Omental fat pad (tissue), 4 donors: ENCODE measurements at places on chromosomes 12 and 14.
A peak's percentile ranks its signal among the peaks of the same experiment; 100 is the strongest.

DNA sequence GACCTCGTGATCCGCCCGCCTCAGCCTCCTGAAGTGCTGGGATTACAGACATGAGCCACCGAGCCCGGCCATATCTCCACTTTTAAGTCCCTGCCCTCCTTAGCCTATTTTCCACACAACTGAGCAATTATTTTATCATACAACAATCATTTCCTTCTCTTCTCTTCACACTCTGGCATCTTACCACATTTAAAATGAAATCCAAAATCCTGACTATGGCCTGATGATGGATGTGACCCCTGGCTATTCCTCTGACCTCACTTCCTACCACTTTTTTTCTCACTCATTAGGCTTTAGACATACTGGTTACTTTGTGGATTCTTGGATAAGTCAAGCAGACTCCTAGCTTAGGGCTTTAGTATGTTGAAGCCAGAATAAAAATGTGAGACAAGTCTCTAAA, 21.9 kb upstream of the EID3 start:
- DNase-seq: no peak

GRCh38 chr14:61560323-61560722, 135.0 kb upstream of the HIF1A start:
- peak; percentile 8 for DNase-seq

DNA sequence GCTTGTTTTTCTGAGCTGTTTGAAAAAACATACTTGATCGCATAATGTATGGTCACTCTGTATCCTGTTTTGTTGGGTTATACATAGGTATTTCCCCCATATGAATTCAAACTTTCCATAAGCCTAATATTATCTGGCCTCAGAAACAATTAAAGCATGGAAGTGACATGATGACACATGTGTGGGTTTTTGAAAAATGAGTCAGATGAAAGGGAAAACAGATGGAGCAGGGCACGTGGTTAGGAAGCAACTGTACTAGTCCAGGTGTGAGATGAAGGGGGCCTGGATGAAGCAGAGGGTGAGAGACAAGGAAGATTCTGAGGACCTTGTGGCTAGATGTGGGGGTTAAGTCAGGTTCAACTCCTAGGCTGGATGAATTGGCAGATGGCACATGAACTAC, 92.7 kb upstream of the DNM1L start:
- DNase-seq: no peak

DNA sequence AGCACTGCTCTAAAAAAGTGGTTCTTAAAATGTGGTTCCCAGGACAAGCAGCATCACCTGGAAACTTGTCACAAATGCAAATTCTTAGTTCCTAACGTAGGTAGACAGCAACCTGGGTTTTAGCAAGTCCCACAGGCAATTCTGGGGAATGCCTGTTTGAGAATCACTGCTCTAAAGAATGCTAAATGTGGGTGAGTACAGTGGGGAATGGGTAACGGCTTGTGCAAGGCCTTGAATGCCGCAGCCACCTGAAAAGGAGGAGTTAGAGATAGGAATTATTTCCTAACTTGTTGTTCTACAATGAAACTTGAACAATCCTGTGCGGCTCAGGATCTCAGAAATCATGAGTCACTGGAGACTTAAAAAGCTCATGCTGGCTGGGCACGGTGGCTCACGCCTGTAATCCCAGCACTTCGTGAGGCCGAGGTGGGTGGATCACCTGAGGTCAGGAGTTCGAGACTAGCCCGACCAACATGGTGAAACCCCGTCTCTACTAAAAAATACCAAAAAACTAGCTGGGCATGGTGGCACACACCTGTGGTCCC, 34.9 kb downstream of the GNS start:
- no peak for DNase-seq

DNA sequence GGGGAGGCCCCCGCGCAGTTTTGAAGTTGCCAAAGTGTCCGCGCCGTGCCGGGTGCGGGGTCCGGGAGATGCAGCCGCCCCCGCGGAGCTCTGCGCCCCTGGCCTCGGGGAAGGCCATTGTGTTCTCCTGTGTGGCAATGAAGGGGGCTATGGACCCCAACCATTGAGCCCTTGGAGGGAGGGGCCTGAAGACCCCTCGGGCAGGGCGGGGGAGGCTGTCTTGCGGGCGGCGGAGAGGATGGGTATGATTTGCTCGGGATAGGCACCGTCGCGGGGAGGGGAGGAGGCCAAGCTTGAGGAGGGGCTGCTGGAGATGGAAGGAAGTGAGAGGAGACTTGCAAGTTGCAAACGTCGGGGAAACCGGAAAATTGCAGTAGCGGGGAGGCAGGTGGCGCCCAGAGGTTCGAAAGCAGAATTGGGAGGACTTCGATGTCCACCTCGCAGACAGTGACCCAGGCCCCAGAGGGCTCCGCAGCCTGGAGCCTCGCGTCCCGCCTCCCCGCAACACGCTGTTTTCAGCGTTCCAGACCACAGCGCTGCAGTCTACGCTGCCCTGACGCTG, 25.4 kb downstream of the BCL11B start:
- DNase-seq: no peak

DNA sequence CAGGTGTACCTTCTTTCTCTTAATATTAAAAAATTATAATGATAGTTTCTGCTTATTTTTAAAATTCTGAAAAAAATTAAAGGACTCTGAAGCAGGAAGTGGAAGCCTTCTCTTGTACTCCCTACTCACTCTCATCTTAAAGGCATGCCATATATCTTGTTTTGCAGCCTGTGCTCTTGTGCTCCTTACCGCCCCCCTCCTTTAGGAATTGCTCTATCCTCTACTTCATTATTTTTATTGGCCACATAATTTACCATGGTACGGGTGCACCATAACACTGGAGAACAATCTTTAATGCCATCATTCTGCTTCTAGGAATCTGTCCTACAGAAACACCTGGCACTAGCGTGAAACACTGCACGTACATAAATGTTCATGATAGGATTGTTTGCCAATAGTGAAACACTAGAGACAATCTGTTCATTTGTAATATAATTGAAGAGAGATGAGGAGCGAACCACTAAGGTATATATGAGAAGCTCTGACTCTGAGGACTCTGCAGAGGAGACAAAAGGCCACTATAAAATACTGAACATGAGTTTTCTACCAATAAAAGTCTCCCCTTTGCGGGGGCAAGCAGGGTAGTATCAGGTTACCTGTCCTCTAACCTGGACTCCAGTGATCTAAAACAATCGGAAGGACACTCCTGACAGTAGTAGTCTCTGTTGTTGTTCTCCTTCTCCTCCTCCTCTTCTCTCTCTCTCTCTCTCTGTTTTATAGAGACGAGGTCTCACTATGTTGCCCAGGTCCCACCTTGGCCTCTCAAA, 6.3 kb upstream of the NYNRIN start:
- DNase-seq: no peak

GRCh38 chr12:82954572-82954971, 267.9 kb downstream of the TMTC2 start:
- DNase-seq: no peak

GRCh38 chr12:120472521-120472920, 3.0 kb upstream of the SRSF9 start:
- DNase-seq: no peak

- DNase-seq: no peak
Measured at GRCh38 chr12:2826721-2827515, 7.9 kb downstream of the NRIP2 start.

DNA sequence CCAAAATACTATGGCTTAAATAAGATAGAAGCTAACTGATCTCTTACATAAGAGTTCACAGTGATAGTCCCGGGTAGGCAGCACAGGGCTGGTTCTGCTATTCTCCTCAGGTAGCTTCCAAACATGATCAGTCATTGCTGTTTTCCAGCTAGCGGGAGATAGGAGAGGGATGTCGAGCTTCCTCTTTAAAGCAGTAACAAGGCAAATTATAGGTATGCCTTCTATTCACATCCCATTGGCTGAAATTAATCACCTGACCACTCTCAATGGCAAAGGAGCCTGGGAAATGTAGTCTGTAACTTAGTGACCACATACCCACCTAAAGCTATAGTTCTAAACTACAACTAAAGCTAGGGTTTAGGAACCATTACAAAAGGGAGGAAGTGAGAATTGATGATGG, 34.5 kb upstream of the VRK1 start:
- DNase-seq: no peak

DNA sequence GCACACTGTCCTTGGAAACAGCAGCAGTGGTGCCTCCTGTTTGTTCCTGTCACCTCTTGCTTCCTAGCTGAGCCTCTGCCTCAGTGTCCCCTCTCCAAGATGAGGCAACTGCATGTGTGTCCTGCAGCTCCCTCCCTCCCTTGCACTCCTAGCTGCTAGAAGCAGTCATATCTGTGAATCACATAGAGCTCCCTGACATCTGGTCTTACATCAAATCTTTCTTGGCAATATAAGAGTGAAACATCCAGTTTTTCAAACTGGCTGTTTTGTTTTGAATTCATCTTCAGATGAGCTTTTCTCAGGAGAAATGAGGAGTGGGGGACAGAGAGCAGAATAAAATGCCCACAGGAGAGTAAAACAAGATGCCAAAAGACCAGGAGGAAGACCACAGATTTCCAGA, 103.7 kb downstream of the VCPKMT start:
- no peak for DNase-seq

GRCh38 chr14:92897922-92898565, 24.9 kb upstream of the CHGA start:
- no peak for DNase-seq

GRCh38 chr12:57952766-57953165, 11.4 kb downstream of the ATP23 start:
- no peak for DNase-seq

DNA sequence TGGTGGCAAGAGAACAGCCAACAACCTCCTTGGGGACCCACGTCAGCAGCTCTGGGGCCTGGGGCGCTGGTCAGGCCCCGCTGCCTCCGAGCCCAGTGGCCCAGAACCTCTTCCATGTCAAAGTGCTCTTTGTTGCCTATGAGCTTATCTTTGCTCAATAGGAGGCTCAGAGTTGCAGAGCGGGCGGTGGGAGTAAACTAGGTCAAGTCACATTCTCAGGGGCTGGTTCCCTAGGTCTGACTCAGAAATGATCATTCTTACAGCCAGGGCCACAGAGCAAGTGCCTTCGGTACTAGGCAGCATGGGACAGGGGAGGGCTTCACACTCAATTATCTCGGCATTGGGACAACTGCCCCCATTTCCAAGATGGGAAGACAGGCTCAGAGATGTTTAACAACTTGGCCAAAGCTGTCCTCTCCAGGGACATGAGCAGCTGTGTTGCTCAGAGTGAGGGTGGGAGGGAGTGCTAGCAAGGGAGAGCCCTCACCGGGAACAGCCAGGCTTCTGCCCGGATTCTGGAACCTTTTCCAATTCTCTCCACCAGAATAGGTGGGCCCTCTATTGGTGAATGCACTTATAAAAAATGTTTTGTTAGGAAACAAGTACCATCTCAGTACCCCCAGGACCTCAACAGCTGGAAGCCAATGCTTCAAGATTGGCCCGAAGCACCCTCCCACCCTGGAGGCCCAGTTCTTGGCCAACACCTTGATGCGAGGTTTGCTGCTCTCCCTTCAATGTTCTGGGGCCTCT, 11.9 kb downstream of the SLC25A29 start:
- DNase-seq: no peak

GRCh38 chr12:27123642-27124041, 41.3 kb upstream of the C12orf71 start:
- no peak for DNase-seq

- DNase-seq: no peak
Measured at GRCh38 chr12:127767656-127768055, 499.3 kb upstream of the TMEM132C start.

DNA sequence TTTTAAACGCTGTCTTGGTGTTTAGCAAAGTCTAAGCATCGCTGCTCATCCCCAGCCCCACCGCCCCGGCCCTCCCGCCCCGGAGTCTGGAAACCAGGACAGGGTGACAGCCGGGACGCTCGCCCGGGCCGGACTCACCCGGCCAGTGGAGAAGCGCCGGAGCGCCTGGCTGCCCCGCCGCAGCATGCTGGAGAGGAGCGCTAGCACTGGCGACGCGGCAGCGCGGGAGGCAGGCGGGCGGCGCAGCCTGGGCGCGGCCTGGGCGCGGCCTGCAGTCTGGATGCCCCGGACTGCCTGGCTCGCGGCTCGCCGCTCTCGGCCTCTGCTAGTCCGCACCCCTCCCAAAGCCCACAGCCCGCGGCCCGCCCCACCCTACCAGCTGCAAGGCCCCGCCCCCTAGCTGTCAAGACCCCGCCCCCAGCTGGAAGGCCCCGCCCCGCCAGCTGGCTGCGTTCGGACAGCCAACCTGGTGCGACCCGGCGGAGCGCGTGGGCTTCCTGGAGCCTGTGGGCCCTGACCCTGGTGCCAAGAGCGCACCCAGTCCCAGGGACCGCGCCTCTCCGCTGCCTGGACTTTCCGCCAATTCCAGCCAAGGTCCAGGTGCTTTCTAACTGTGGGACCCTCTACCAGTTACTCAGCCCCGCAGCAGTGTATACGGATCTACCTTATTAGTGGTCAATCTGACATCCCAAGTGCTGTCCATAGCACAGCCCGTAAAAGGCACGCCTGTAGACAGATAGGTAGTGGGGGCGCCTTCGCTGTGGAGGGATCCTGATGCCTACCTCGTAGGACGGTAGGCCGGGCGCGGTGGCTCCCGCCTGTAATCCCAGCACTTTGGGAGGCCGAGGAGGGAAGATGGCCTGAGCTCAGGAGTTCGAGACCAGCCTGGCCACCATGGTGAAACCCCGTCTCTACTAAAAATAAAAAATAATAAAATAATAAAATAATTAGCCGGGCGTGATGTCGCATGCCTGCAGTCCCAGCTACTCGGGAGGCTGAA, at the start of gene ALDH1L2:
ALDH1L2 (minus strand) TSS at position 208 of the 1,000 bp plus-strand sequence; CDS start at position 186, 22 bp downstream.
- peak; percentile 71 for DNase-seq

- DNase-seq: no peak
Measured at GRCh38 chr14:102027951-102028350, 58.9 kb downstream of the HSP90AA1 start.

- no peak for DNase-seq
Measured at GRCh38 chr12:27493260-27493940, 30.6 kb upstream of the PPFIBP1 start.

DNA sequence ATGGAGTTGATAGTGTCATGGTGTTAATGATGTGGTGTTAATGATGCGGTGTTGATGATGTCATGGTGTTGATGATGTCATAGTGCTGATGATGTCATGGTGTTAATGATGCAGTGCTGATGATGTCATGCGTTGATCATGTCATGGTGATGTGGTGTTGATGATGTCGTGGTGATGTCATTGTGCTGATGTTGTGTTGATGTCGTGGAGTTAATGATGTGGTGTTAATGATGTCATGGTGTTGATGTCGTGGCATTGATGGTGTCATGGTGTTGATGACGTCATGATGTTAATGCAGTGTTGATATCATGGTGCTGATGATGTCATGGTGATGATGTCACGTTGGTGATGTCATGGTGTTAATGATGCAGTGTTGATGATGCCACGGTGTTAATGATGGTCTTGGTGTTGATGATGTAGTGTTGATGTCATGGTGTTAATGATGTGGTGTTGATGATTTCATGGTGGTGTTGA, 49.1 kb upstream of the RIMBP2 start:
- DNase-seq: no peak

DNA sequence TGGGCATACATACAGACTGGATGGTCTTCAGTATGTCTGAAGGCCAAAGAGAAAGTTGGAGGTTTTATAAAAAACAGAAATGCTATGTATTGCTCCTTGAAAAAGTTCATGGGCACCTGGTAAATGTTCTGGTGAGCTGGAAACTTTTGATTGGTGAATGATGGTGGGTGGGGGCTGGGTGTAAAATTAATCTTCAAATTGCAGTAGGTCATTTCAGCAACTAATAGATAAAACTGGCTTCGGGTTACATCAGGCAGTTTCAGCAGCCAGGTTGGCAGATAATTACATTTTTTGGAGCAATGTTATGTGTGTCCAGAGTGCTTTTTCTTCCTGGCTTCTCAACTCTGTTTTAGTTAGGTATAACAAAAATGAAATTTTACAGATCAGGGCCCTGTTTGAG, 35.3 kb downstream of the SDR9C7 start:
- DNase-seq: no peak

- DNase-seq: no peak
Measured at GRCh38 chr12:109461049-109461845, 15.9 kb downstream of the KCTD10 start.

GRCh38 chr14:54182419-54183045, 214.3 kb upstream of the CDKN3 start:
- no peak for DNase-seq
